ENCODE measurements at places on chromosomes 13 and 19.

DNA sequence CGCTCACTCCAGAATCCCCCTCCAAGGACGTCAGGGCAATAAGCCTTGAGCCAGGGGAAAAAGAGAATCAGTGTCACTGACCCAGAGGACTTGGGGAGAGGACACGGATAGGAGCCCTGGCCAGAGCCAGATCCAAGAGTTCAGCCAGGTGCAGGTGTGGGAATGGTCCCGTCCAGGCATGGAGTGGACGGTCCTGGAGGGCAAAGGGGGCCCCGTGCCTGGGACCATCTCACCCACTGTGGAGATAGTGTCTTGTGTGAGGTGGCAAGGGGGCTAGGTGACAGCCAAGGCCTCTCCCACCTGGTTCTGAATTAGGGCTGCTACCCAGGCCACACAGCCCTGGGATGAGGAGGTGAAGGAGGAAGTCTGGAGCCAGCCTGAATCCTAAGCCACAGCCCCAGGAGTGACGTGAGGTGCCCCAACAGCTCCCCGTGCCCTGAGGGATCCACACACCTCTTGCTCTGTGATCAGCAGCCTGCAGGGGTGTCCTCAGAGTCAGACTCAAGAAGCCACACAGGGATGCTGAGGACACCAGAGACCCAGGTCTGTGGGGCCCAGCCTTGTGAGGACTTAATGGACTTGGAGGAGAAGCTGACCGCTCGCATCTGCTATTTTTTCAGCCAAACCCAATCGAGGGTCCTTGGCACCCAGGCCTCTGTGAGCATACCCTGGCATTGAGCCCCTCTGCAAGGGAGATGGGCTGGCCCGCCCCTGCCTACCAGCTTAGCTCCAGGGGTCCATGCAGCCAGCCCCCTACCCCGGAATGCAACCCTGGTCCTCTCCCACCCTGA lies 16.4 kb upstream of the ZNF14 start:
- DNase-seq = no peak

- no peak for DNase-seq
Observed at GRCh38 chr13:72448082-72448481, 279.3 kb downstream of the MZT1 start.

- DNase-seq = peak; percentile 12
Observed at GRCh38 chr19:38850976-38851621, 1.3 kb upstream of the HNRNPL start.

DNA sequence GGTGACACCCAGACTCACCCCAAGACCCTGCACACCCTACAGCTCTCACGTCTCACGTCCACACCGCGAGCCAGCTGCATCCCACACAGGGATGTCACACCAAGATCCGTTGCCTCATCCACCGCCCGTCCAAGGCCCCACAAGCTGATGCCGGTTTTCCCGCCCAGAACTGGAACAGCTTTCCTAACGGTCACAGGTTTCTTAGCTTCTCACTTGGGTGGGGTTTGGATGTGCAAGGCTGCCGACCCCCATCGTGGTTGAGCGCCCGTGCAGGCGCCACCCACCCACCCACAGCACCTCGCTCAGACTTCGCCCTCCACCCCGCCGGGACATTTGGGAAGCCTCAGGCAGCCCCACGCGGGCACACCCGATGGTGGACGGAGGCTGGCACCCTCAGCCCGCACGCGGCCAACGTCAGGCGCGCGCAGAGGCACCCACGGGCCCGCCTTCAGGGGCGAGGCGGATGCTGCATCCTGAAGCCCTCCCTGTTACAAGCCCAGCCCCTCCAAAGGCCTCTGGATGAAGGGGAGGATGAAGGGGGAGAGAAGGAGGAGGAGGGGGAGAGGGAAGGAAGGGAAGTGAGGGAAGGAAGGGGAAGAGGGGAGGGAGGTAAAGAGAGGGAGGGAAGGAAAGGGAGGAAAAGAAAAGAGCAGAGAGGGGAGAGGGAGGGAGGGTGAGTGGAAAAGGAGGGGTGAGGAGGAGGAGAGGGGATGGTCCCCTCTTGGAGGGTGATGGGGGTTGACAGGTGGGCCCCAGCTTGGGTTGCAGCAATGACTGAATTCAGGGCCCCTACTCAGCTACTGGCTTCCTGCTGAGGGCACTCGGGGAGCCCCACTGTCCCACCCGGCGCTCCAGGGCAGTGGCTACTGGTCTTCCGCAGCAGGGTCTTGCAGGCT lies 12.8 kb downstream of the ONECUT3 start:
- no peak for DNase-seq

GRCh38 chr19:10927730-10928562 lies 493 bp downstream of the YIPF2 start:
- peak; percentile 13 for DNase-seq

- DNase-seq = no peak
Observed at GRCh38 chr13:106121173-106121754, 414.2 kb downstream of the EFNB2 start.

GRCh38 chr13:109802936-109803335 lies 16.6 kb upstream of the IRS2 start:
- DNase-seq = no peak

- no peak for DNase-seq
Observed at GRCh38 chr13:105031306-105031705, 1504.2 kb downstream of the EFNB2 start.

Data from CD4-positive, alpha-beta T cell treated with Interferon alpha-2 for 1 hour (primary cell).